ENCODE measurements at places on chromosomes 7 and 10.

GRCh38 chr7:68547799-68548198 lies 1050.5 kb upstream of the AUTS2 start:
- no peak for DNase-seq

DNA sequence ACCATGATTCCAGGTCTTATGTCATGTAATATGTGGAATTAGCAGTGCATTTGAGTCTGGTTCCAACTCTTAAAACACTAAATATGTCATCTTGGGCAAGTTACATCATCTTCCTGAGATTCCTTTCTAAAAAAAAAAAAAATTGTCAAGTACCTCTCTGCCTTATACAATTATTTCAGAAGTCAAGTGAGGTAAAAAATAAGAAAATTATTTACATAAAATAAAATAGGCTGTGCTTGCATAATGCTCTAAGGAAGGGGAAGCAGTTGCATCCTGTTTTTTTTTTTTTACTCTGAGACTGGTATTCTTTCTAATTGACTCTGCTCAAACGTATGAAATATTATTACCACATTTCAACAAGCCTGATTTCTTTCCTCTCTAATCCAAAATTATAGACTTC lies 55.1 kb upstream of the SEMA3A start:
- DNase-seq = no peak

GRCh38 chr10:4333459-4333894 lies 492.5 kb upstream of the AKR1E2 start:
- DNase-seq = no peak

DNA sequence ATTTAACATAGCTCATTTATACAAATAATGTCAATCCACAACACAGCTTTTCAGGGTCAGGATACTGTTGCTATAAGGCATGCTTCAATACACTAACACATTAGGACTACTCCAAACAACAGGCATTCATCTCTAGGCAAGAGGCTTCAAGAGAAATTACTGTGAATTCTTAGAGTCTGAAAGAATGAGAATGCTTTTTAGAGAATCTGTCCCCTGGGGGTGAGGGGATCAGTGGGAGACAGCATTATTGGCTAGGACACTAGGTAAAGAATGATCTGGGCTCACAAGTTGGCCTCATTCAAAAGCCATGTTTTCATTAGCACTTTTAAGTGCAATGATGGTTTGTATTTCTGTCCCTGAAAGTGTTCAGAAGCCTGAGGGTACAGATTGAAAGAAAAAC lies 132.6 kb downstream of the SEMA3D start:
- no peak for DNase-seq

GRCh38 chr7:74222851-74223710 lies 13.3 kb downstream of the LAT2 start:
- no peak for DNase-seq

GRCh38 chr7:171912-172515 lies 20.4 kb upstream of the FAM20C start:
- DNase-seq = no peak

GRCh38 chr7:129055294-129055816 lies 444 bp upstream of the TNPO3 start:
- no peak for DNase-seq

GRCh38 chr10:43225004-43225786 lies 41.7 kb downstream of the RASGEF1A start:
- no peak for DNase-seq

DNA sequence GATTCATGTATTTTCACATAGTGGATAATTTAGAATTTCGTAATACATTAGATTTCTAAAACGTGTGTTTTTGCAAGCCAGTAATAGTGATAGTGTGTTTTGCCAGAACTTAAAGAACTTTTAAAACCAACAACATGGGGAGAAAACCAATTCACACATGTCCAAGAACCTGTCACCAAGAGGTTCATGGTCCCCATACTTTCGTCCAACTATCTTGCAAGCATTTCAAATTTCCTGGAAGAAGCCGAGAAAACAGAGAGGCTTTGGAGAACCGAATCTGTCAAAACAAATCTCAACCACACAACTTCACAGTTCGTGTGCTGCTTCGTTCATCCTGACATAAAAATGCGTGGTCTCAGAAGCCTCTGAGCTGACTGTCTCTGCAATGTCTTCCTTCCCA lies 31.9 kb downstream of the GFRA1 start:
- DNase-seq = no peak

- DNase-seq = no peak
Measured at GRCh38 chr7:28155019-28155660, 25.5 kb downstream of the JAZF1 start.

GRCh38 chr10:130340816-130341215 lies 204.6 kb downstream of the GLRX3 start:
- no peak for DNase-seq

DNA sequence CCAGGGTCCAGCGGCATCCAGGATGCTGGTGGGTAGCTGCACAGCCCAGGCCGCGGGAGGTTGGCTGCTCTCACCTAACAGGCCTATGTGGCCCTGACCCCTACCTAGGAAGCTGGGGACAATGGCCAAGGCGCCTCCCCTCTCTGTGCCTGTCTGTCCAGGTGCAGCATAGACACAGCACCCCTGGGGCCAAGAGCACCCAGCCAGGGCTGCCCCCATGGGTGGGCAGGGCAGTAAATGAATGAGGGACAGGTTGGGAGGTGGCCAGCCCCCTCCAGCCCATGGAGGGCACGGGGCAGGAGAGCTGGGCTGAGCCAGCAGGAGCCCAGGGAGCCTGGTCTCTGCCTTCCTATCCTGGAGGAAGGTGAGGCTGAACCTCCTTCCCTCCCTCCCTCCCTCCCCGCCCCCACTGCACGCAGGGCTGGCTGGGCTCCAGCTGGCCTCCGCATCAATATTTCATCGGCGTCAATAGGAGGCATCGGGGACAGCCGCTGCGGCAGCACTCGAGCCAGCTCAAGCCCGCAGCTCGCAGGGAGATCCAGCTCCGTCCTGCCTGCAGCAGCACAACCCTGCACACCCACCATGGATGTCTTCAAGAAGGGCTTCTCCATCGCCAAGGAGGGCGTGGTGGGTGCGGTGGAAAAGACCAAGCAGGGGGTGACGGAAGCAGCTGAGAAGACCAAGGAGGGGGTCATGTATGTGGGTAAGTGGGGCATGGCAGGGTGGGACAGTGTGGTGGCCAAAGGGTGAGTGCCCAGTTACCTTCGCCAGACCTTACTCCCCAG lies at the start of gene SNCG:
Gene SNCG, plus strand, starts transcription at position 484 of the 785 bp plus-strand sequence. Its CDS starts 99 bp downstream, at position 583.
- no peak for DNase-seq

- no peak for DNase-seq
Measured at GRCh38 chr7:132138817-132139216, 437.5 kb downstream of the PLXNA4 start.

DNA sequence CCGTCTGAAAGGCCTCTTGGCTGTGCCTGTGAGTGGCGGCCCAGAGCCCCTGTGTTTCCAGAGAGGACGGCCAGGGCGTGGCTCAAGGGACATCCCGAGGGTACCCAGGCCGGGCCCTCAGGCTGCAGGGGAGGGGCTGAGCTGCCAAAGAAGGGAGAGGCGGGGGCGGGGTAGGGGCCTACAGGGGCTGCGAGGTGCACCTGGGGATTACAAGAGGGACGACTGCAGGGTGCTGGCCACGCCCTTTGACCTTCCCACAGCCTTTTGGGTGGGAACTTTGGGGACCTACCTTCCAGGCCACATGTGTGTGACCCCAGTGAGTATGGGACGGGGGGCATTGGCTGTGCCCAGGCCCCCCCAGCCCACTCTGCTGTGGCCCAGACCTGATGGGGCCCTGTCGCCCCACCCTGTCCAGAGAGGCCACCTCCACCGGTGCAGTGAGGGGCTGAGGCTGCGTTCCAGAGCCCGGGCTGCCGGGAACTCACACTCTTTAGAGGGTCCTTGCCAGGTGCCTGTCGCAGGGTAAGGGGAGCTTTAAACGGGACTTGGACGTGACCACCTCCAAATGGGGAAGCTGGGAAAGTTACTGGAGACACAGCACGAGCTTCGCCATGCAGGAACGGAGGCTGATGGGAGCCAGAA lies 19.0 kb upstream of the NKX6-2 start:
- DNase-seq = no peak

Measured in activated T-helper 1 cell treated with Interleukin-2 at 50 U/mL for 16 hours (primary cell).